ENCODE measurements at places on chromosomes 2 and 18.

- DNase-seq = no peak
Observed at GRCh38 chr2:176178038-176178756, 10.3 kb upstream of the HOXD1 start.

DNA sequence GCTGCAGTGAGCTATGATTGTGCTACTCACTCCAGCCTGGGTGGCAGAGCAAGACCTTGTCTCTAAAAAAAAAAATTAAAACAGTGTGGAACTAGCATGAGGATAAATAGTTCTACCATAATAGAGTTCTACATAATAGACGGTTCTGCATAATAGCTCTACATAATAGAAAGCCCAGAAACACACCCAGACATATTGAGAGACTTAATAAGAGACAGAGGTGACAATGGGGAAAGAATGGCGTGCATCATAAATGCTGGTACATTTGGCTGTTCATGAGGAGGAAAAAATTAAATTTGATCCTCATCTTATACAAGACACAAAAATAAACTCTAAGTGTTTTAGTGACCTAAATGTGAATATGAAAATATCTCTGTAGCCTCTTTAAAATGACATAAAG is 58.5 kb downstream of the PTRHD1 start:
- DNase-seq = no peak

GRCh38 chr18:33184175-33184574 is 256.3 kb downstream of the CCDC178 start:
- DNase-seq = no peak

GRCh38 chr2:25285265-25286024 is 56.3 kb downstream of the DNMT3A start:
- no peak for DNase-seq

GRCh38 chr2:195670191-195670590 is 13.2 kb downstream of the SLC39A10 start:
- no peak for DNase-seq

DNA sequence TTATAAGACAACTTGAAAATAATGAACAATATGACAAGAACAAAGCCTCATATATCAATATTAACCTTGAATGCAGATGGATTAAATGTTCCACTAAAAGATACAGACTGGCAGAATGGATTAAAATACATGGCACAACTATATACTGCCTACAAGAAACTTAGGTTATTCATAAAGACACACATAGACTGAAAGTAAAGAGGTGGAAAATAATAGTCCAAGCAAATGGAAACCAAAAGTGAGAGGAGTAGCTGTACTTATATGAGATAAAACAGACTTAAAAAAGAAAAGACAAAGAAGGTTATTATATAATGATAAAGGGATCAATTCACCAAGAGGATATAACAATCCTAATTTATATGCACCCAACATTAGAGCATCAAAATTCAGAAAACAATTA is 18.2 kb downstream of the LMAN1 start:
- DNase-seq = no peak

DNA sequence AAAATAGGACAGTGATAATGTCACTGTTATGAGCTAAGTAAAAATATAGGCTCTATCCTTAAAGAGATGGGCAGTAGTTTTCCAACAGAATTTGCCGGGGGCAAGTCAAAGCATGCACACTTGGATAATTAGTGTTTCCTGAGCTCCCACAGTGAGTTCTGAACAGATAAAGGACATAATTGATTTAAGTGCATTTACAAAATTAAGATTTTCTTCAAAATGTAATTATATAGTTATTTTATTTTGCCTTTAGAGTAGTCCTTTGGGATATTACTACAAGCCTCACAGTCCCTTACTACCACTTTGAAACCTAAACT is 107.6 kb downstream of the RAPGEF4 start:
- DNase-seq = no peak

DNA sequence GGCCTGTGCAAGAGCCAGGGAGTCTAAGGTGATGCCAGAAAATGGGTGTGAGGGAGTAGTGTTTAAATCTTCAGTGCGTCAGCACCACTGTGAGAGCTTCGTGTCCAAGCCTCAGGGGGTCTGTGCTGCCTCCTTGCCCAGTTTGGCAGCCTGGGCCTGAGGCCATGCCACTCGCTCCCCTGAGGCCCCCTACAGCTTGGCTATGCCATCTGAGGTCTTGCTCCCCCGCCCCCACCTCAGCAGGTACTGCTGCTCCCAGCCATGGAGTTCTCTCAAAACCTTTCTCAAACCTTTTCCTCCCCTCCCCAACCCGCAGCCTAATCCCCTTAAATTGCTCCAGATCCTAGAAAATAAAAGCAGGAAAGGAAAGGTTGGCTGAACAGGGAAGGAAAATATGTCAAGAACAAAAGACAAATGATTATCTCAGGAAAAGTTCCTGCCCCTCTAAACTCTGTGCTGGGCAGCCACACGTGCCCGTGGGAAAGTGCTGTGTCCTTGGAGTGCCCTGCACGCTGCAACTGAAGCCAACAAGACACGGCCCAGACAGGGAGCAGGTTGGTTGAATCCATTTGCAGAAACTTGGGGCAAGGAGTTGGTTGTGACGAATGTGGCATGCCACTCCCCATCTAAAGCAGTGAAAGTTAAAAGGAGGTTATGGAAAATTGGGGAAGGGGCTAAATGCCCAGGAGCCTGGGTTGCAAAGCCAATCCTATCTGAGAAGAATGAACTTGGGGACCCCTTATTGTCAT is 61.2 kb downstream of the ATOH8 start:
- no peak for DNase-seq

- DNase-seq = no peak
Observed at GRCh38 chr2:196286821-196287220, 115.4 kb upstream of the STK17B start.

DNA sequence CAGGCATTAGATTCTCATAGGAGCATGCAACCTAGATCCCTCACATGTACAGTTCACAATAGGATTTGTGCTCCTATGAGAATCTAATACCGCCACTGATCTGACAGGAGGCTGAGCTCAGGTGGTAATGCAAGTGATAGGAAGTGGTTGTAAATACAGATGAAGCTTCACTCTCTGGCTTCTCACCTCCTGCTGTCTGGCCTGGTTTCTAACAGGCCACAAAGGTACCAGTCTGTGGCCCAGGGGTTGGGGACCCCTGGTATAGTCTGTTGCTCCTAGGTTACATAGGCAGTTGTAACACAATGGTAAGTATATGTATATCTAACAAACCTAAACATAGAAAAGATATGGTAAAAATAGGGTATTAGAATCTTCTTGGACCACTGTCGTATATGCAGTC is 81.8 kb downstream of the EML4 start:
- no peak for DNase-seq

DNA sequence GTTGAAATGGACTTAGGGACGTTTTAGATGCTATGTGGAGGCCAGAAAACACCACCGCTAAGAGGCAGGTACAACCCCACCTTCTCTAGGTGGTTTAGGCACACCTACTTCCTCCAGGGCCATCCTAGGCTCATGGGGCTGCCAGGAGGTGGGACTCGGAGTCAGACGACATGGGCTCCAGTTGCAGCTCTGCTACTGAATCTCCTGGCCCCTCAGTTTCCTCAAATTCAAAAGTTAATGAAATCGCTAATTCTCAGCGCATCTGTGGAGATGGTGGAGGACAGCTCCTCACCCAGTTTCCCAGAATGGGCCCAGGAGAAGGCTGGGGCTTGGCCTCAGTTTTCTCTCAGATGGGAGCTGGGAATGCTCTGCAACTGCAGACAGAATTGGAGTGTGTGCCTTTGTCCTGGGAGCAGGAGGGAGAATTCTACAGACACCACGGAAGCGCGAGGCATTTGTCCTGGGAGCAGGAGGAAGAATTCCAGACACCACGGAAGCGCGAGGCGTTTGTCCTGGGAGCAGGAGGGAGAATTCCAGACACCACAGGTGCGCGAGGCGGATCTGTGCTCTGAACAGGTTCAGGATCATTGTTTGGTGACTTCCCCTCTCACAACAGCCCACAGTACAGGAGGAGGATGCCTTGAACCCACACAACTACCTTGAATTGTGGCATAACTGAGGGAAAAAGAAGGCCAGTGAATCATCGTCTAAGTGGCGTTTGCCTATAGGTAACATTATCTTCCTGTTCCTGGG is 103.7 kb upstream of the PXDN start:
- DNase-seq = no peak

DNA sequence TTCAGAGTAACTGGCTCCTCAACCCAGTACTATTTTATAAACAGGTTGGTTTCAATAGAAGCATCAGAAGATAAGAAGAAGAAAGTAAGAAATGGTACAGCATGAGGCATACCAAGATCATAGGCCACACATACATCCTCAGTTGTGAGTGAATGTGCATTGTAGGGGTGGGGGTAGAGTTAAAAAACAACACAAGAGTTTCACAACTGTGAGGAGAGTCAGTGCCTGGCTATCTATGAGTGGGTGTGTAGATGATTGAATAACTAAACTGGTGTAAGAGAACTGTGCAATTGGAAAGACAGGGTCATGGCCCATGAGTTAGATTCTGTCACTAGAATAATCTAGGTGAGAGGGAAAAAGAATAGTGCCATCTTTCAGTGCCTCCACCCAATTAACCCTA is 748.2 kb upstream of the ACVR2A start:
- no peak for DNase-seq

GRCh38 chr2:132621131-132621875 is 48.7 kb downstream of the LYPD1 start:
- no peak for DNase-seq

DNA sequence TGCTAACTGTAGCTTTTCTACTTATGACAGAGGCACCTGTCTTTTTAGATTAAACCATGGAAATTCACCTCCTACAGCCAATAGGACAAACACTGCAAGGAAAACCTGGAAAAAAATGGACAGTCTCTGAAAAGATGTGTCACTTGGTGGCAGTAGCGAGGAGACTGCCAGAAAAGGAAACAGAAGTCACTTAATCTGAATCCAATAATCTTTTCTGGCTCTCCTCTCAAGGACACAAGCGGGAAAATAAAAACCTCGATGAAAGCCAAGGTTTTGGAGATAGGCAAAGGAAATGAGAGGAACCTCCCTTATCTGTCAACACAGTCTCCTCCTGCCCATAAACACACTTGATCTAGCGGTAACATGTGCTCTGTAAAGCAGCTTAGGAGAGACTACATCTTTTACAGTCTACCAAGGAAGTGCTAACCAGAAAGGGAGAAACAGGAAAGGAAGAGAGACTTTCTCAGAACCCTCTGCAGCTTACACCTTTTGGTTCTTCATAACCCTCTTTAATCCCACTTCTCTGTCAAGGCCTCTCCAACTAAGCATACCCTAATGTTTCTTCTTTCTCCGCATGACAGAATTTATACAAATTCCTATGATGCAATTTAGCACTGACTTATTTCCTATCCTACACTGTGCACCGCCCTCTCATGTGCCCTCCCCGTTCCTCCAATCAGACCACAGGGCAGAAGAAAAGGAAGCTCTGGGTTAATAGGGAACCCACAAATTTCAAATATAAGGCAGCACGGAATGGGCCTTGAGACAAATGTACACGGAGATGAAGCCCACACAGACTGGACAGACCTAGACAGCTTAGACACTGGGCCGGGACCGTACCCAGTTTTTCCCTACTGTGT is 52.8 kb downstream of the CLASP1 start:
- peak; percentile 19 for DNase-seq

DNA sequence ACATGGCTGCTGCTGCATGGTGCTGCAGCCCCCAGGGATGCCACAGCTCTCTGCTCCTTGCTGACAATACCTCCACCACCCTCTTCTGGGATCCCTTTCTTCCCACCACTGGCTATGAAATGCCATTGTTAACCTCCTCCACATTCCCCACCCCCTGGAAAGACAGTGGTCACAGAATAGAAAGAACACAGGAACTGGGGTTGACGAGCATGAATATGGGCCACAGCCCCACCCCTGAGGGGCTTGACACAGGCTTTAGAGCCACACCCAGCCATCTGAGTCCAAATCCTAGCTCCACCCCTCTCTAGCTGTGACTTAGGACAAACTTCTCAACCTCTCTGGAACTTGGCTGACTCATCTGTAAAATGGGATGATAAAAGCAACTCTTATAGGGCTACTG is 47.3 kb downstream of the TMEM163 start:
- peak; percentile 48 for DNase-seq

DNA sequence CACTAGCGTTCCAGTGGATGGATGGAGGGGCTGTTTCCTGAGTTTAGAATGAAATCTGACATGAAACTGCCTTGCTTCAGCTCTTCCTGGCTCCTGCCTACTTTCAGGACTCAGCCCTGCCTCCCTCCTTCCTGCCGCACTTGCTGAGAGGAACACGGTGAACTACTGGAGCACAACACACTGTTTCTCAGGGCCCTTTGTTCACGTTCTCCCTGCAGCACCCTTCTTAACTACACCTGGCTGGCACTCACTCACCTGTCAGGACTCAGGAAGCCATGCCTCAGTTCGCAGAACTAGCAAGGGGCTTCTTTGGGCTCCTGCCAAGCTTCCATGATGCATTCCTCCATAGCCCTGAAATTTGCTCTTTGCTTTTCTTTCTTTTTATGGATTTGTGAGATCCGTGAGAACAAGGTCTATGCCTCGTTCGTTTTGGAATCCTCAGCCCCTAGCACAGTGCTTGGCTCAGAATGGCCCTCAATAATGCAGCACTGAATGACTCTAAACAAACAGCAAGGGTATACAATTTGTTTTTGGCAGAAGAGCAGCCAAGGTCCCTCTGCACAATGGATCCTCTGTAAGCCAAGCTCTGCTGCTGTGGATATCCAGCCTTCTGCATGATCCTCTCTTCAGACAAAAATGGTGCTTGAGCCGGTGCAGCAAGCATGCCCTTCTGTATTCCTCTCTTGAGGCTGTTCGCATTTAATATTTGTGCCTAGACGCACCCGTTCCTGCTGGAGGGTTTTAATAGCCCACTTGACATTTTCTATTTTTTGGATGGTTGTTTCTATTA is 357.0 kb downstream of the TSN start:
- no peak for DNase-seq

- no peak for DNase-seq
Observed at GRCh38 chr2:96642564-96643360, at the start of gene FER1L5. Gene FER1L5, plus strand, starts transcription at chr2:96642764. Its CDS starts 73 bp downstream, at chr2:96642837.

GRCh38 chr2:80326214-80326613 is 21.7 kb upstream of the LRRTM1 start:
- no peak for DNase-seq

GRCh38 chr2:186365406-186365805 is 120.7 kb upstream of the ZC3H15 start:
- DNase-seq = no peak

DNA sequence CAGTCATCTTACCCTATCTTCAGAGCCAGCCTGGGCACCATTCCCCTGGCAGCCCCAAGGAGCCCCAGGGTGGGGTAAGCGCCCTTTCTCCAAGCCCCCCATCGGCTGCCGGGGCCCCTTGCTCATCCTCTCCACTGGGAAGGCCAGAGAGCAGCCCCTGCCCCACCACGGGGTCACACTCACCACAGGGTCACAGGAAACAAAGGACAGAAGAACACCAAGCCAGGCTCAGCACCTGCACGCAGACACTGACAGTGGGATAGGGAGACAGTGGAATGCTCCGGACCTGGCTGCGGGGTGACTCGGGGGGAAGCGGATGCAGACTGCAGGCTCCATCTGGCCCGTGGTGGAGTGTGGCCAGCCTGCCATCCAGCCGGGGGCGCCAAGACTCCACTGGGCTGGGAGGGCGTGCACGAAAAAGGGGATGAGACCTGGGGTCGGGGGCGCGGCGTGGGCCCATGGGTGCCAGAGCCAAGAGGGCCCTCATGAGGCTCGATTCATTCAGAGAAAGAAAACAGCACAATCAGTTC is 21.1 kb downstream of the HDAC4 start:
- DNase-seq = no peak
